ENCODE measurements at places on chromosomes 7 and 10. TPM values are rescaled to one million over a fixed set of nuclear protein-coding genes. Genes with fewer than 3 reads are reported as not detected.

The R3HCC1L gene
- 5.9 TPM for total RNA-seq

- no peaks in the 10 kb centered on the region for H3K4me1 ChIP-seq
- no peak overlapping the region for H3K27ac ChIP-seq
- no peak overlapping the region for H3K4me3 ChIP-seq
- H3K36me3 ChIP-seq, result no peaks in the 10 kb centered on the region
- DNase-seq, result no peak
Measured at GRCh38 chr10:36381748-36382147, 739.7 kb upstream of the FZD8 start.

GRCh38 chr10:119737823-119738222 lies 12.0 kb downstream of the INPP5F start:
- DNase-seq, result no peak
- H3K4me3 ChIP-seq, result no peak overlapping the region
- no peaks in the 10 kb centered on the region for H3K36me3 ChIP-seq
- H3K27me3 ChIP-seq, result no peaks in the 10 kb centered on the region
- H3K4me1 ChIP-seq, result peaks cover 17% of the 10 kb centered on the region
- peak overlapping the region; percentile 50 for H3K27ac ChIP-seq

GRCh38 chr10:86007171-86007570 lies 359.4 kb downstream of the GRID1 start:
- H3K36me3 ChIP-seq, result no peaks in the 10 kb centered on the region
- H3K27ac ChIP-seq, result no peak overlapping the region
- peaks cover 10% of the 10 kb centered on the region for H3K4me1 ChIP-seq
- DNase-seq, result no peak

DNA sequence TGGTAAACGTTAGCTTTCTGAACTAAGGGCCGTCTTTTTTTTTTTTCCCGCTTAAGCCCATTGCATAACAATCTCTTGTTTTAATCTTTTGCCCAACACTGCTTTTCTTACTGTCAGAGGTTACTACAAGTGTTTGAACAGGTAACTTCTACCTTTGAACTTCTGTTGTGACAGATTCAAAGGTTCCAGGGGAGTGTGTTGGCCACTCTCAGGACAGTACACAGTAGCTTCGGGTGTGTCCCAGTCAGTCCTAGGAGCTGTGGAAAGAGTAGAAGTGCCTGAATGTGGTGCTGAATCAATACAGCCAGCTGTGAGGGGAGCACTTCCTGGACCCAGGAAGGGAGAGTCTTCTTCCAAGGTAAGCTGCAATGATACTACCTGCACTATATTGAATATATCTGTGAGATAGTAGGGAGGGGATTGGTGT lies at the start of gene ACSL5:
Gene ACSL5, plus strand, starts transcription at position 205 of the 427 bp plus-strand sequence. CDS start 20,831 bp downstream, outside the sequence.
- no peak for DNase-seq
- H3K4me1 ChIP-seq, result peaks cover 36% of the 10 kb centered on the region
- H3K27ac ChIP-seq, result peak within 1 kb of the TSS; percentile 83
- no peaks in the 10 kb centered on the region for H3K27me3 ChIP-seq
- no peak within 1 kb of the TSS for H3K4me3 ChIP-seq

- H3K36me3 ChIP-seq, result no peaks in the 10 kb centered on the region
- peaks cover 48% of the 10 kb centered on the region for H3K4me1 ChIP-seq
- DNase-seq, result no peak
- H3K4me3 ChIP-seq, result no peak overlapping the region
Measured at GRCh38 chr7:114973147-114973546, 51.3 kb downstream of the MDFIC start.

The MMD2 gene
- total RNA-seq, result not detected

The SH2B2 gene
- 1.0 TPM for total RNA-seq

DNA sequence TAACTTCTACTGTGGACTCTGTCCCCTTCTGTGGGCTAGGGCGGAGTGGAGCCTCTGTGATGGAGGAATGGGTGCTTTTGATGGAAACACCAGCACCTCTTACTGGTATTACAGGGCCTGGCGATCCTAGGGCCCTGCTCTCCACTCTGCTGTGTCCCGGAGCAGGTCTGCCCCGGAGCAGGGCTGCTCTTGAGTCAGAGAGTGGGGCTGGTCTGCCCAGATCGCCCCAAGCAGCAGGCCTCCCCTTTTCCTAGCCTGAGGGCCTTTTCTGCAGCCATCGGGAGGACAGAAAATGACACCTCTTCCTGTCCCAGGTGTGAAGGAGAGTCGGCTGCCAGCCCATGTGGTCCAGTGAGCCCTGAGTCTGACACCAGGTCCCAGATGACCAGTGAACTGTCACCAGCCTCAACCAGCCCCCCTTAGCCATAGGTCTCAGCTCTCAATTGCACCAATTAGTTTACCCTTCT lies 1.4 kb downstream of the ZNF282 start:
- no peak for DNase-seq
- peak overlapping the region; percentile 97 for H3K27ac ChIP-seq

DNA sequence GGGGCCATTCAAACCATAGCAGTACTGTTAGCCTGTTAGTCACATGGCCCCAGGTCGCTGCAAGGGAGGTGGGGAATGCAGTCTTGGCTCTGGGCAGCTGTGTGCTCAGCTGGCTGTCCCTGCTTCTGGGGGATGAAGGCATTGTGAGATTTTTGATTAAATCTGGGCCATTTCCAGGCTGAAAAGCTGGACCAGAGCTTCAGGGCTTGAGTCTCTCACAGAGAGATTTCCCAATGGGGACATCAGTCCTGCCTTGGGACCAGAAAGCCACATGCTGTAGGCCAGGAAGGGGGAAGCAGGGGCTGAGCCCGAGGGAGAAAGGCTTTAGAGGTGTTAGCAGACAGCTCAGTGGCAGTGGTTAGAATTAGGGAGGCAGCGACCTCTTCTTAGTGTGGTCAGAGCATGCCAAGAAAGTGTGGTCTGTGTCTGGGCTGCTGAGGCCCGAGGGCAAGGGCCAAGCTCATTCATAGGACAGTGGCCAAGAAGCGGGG lies 33.6 kb downstream of the PALD1 start:
- peaks cover 82% of the 10 kb centered on the region for H3K4me1 ChIP-seq
- H3K27me3 ChIP-seq, result no peaks in the 10 kb centered on the region
- DNase-seq, result no peak
- H3K36me3 ChIP-seq, result no peaks in the 10 kb centered on the region
- peak overlapping the region; percentile 53 for H3K27ac ChIP-seq

The TMEM176B gene
- 34.0 TPM for total RNA-seq

The H2BK1 gene
- total RNA-seq, result not detected

DNA sequence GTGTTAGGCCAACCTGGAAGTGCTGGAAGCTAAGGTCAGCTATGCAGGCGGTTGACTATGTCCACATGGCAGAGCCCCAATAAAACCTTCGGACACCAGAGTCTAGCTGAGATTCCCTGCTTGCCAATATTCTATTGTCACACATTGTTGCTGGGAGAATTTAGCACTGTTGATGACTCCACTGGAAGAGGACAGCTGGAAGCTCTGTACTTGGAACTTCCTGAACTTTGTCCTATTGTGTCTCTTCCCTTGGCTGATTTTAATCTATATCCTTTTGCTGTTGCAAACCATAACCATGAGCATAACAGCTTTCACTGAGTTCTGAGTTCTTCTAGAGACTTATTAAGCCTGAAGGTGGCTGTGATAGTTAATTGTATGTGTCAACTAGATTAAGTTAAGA lies 12.0 kb downstream of the XRCC2 start:
- no peak overlapping the region for H3K4me3 ChIP-seq
- no peaks in the 10 kb centered on the region for H3K27me3 ChIP-seq
- no peak for DNase-seq
- H3K4me1 ChIP-seq, result peaks cover 19% of the 10 kb centered on the region
- H3K27ac ChIP-seq, result no peak overlapping the region

GRCh38 chr10:19730167-19730906 lies 85.9 kb upstream of the PLXDC2 start:
- H3K36me3 ChIP-seq, result no peaks in the 10 kb centered on the region
- H3K4me3 ChIP-seq, result no peak overlapping the region
- H3K4me1 ChIP-seq, result no peaks in the 10 kb centered on the region
- DNase-seq, result no peak

DNA sequence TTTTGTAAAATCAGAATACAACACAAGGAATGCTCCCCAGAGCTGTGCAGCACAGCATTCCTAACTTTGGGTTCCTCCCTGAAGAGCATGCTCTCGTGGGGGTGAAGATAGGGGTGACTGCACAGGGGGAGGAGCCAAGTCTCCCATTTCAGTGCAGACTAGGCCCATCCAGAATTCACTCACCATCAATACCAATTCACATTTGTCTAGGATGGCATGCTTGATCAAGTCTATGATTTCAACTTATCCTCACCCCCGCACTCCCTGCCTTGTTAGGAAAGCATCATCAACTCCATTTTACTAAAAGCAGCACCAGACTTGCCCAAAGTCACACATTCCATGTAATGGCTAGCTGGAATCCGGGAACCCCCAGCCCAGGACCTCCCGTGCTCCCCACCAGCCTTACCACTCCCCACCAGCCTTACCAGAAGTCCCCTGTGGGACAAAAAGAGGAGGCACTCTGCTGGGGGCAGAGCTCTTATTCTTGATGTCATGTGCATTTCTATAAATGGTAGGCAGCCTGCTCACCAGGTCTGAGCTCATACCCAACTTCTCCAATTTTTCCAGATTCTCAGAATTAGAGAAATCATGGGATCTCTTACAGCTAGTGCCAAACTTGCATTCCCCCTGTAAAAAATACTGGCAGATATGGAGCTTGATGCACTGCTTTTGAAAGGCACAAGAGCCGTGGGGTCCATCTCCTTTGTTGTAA lies 6.2 kb downstream of the PARP12 start:
- H3K27ac ChIP-seq, result no peak overlapping the region
- peaks cover 43% of the 10 kb centered on the region for H3K36me3 ChIP-seq
- no peak overlapping the region for H3K4me3 ChIP-seq
- no peaks in the 10 kb centered on the region for H3K27me3 ChIP-seq
- no peak for DNase-seq
- H3K4me1 ChIP-seq, result peaks cover 47% of the 10 kb centered on the region

The LIPK gene
- total RNA-seq, result not detected

The POLR3A gene
- total RNA-seq, result 8.2 TPM

GRCh38 chr7:132116369-132116768 lies 459.9 kb downstream of the PLXNA4 start:
- H3K27me3 ChIP-seq, result no peaks in the 10 kb centered on the region
- no peak overlapping the region for H3K27ac ChIP-seq
- no peaks in the 10 kb centered on the region for H3K36me3 ChIP-seq
- H3K4me3 ChIP-seq, result no peak overlapping the region

- peak overlapping the region; percentile 74 for H3K27ac ChIP-seq
- no peak overlapping the region for H3K4me3 ChIP-seq
- H3K36me3 ChIP-seq, result no peaks in the 10 kb centered on the region
- no peaks in the 10 kb centered on the region for H3K27me3 ChIP-seq
Measured at GRCh38 chr7:77330169-77330882, 85.8 kb downstream of the GSAP start.

GRCh38 chr10:77228559-77228958 lies 409.0 kb downstream of the KCNMA1 start:
- H3K27me3 ChIP-seq, result peaks cover 66% of the 10 kb centered on the region
- no peaks in the 10 kb centered on the region for H3K36me3 ChIP-seq
- no peak for DNase-seq
- no peaks in the 10 kb centered on the region for H3K4me1 ChIP-seq
- H3K27ac ChIP-seq, result no peak overlapping the region

The TNRC18 gene
- 27.7 TPM for total RNA-seq

DNA sequence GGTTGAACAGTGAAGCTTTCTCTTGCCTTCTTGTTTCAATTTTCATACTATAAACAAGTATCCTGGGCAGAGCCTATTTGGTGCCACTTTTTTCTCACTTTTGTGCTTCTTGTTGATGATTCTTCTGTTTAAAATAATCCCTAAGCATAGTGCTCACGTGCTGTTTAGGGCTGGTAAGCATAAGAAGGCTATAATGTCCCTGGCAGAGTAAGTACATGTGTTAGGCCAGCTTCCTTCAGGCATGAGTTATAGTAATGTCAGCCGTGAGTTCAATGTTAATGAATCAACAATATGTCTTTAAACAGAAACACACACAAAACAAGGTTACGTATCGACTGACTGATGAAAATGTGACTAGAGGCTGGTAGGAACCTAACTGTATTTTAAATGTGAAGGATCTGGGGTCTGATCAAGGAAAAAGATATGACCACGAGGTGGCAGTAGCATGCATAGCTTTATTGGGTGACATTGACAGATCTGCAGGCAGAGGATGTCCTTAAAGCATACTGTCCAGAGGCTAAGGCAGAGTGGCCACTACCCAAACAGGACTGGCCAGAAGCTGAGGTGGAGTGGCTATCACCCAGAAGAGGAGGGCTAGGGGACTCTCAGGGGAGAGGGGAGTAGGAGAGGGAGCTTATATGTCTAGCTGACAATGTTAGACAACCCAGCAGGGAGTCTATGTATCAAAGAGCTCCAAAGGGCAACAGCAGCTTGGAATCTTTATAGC lies 113.7 kb downstream of the BRAF start:
- no peaks in the 10 kb centered on the region for H3K27me3 ChIP-seq
- H3K27ac ChIP-seq, result no peak overlapping the region
- H3K4me1 ChIP-seq, result peaks cover 18% of the 10 kb centered on the region
- DNase-seq, result no peak
- H3K36me3 ChIP-seq, result no peaks in the 10 kb centered on the region
- no peak overlapping the region for H3K4me3 ChIP-seq

Data from left ventricle myocardium inferior (tissue), 1 donor.